T-helper 1 cell (primary cell): ENCODE measurements at places on chromosomes 3 and 15.

- no peak for DNase-seq
These were observed 263.9 kb upstream of the STT3B start for GRCh38 chr3:31268868-31269267.

DNA sequence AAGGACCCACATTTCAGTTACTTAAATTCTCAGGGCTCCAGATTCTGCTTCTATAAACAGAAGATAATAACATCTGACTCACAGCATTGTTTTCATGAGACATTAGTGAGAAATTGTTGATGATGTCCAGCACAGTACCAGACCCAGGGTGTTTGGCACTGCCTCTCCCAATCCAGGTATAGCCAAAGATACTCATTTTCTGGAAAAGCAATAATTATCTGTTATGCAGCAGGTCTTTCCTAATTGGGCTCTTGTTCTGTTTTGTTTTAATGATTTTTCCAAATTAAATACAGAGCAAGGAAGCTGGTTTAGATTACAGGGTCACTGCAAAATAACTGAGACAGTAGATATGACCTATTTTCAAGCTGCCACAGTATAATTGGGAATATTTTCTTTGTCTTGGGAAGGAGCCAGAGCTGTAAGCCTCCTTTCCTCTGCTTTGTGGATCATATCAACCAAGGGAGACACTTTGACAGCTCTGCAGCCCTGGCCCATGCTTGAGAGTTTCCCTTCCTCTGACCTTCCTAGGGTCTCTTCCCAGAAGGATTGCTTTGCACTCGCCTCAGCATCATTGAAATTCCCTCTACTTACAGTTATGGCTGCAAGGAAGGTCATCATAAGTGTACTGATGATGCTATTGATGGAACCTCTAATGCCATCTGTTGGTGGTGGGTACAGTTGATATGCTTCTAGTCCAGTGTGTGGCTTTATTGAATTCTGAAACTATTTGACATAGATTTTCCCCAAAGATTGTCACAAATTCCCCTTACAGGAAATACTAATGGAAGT lies 522.4 kb upstream of the ADAMTS9 start:
- no peak for DNase-seq

DNA sequence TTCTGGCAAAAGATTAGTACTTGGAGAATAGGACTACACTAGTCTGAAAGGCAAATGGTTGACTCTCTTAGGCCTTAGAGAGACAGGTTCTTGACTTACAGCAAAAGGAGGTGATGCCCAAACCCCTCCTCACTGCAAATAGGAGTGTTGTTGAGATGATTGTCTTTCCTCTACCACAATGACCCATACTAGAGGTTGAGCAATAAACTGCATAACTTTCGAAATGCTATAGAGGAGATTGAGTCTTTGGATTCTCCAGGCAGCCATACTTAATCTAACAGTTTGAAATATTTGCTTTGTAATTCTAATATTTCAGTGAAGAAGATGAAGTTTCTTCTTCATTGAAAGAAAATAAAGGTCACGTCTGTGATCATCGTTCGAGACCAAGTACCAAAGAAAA lies 498.5 kb upstream of the GBE1 start:
- DNase-seq = no peak

DNA sequence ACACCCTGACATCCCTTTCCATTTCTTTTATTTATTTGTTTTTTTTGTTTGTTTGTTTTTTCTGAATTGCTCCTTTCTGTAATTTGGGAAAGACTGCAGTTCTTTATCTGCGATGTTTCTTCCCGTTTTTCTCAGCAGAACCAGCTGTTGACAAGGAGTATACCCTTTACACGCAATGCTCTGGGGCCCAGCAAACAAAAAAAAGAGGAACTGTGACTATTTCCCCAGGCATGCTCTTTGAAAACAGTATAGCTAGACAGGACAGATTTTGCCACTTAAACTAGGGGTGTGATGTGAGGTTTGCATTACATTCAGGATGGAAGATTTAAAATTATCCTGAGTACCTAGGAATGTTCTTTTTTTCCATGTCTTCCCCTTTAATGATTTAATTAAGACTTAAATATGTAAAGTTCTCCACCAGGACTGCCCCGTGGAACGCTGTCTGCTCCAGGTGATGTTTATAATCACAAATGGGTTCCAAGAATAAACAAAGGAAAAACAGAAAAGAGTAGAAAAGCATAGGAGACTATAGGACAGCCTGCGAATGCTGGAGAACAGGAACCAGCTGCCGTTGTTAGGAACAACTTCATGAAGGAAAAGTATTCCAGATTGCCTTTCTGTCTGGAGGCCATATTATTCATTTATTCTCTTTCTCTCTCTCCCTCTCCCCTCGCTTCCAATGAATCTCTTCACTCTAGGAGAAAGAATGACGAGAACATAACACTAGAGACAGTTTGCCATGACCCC lies 43.3 kb downstream of the TGFBR2 start:
- no peak for DNase-seq

DNA sequence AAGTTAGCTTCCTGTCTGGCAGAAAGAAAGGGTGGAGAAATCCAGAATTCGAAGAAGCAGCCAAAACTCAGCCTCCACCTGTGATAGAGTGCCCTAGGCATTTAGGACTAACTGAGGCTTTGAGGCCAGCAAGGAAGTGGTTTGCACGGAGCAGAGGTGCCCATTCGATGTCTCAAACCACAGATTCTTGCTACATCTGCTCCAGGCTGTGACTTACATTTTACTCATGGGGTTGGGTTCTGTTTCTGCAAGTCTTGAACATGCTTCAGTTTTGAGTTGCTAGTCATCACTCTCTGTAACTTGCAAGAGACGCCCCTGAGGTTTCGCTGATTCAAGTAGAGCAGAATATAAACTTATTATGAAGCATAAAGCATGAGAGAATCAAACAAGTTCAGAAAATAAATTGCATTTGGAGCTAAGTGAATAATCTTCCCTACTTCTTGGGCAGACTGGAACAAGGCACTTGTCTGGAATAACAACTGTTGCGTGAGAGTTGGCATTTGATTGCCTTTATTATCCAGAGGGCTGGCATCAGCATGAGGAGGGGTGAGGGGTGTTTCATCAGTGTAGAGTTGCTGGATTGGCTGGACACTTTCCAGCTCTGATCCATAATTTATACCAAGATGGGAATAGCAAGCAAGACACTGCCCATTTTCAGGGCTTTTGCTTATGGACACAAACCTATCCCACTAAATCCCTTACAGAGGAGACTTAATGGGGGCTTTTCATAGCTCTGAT lies 256.5 kb downstream of the AGBL1 start:
- peak; percentile 1 for DNase-seq

DNA sequence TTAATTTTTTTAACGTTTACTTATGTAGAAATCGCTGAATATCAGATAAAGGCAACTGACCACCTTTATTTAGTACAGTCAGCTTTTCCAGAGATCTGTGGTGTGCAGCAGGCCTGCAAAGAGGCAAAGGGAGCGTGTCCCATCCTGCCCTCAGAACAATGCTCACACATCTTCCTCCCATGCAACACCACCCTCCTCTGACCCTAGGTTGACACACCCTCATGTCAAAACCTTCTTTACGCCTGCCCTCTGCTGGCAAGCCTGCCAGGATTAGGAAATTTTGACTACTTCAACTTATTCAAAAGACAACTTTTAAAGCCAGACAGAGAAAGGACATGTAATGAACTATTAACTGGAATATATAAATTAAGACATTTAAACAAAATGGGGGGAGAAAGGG lies 513.7 kb downstream of the FOXP1 start:
- peak; percentile 56 for DNase-seq
